ENCODE measurements at places on chromosomes 11 and 22.

- DNase-seq: no peak
Observed at GRCh38 chr22:17853073-17853472, 78.8 kb upstream of the BID start.

- no peak for DNase-seq
Observed at GRCh38 chr22:35191412-35191811, 65.9 kb upstream of the HMGXB4 start.

DNA sequence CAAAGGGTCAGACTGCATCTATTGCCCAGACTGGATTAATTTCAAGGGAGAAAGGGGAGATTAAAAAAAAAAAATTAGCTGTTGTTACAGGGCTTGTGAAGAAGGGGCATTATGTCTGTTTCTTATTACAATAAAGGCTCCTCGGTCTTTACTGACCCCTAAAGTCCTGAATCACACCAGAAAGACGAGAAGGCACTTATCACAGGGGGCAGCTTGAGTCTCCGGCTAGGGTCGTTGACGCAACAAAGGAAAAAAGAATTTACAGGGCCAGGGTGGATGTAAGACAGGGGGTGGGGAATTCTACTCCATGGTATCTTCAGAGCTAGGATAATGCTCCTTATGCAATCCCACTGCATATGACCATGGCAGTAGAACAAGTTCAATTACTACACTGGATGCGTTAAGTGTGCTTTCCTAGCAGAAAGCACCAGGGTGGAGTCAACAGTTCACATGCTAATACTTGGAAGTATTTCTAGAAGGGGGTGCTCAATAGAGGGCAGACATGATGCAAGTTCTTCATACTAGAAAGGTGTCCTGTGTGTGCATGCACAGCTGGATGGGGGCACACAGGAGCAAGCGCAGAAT, 16.5 kb downstream of the DDX17 start:
- DNase-seq: no peak

DNA sequence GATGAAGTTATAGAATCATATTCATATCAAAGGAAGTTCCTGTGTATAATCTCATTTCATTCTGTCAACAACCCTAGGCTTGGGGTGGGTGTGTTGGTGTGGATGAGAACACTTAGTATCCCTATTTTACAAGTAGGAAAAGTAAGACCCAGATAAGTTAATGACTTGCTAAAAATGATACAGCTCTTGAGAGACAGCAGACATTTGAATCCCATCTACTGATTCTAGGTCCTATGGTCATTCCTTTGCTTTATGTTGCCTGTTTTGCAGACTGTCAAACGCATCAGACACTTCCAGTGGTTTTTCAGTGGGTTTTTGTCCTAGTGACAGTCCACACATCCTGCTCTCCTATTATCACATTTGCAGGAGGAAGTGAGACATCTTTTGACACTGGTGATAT, 153.1 kb downstream of the TEAD1 start:
- DNase-seq: no peak

DNA sequence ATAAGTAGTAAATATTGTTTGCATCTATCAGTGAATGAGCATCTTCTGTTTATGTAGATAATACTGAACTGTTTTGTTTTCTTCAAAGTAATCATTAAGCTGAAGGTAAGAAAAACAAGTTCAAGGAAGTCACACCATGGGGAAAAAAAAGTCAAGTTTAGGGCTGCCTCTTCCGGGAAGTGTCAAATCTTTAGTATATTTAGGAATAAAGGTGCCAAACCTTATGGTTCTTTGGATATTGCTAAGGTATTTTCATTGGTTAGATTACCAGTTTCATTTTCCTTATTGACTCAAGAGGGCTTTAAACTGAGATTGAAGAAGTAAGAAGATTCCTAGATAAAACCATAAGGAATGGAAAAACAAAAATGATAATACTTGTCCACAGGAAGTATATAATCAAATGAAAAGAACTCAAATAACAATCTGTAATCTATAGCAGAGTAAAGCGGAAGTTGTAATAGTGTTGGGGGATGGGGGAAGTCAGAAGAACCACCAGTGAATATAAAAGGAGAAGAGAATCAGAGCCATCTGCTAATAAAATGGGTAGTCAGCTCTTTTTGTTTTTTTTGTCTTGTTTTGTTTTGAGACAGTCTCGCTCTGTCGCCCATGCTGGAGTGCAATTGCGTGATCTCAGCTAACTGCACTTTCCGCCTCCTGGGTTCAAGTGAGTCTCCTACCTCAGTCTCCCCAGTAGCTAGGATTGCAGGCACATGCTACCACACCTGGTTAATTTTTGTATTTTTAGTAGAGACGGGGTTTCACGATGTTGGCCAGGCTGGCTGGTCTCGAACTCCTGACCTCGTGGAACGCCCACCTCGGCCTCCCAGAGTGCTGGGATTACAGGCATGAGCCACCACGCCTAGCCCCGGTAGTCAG, 2.3 kb downstream of the ATM start:
- no peak for DNase-seq

- DNase-seq: no peak
Observed at GRCh38 chr11:7648264-7648663, 25.0 kb downstream of the CYB5R2 start.

DNA sequence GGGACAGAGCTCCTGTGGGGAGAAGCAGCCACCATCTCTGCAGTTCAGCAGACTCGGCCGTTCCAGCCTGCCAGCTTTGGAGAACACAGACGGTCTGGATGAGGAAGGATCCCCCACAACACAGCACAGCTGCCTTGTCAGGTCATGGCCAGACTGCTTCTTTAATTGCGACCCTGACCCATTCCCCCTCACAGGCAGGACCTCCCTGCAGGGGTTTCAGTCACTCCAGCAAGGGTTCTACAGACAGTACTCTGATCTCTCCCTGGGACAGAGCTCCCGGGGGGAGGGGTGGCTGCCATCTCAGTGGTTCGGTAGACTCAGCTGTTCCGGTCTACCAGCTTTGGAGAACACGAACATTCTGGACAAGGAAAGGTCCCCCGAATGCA, 173.5 kb downstream of the TTC28 start:
- DNase-seq: no peak

GRCh38 chr11:126525216-126525615, 169.7 kb downstream of the ST3GAL4 start:
- DNase-seq: no peak

DNA sequence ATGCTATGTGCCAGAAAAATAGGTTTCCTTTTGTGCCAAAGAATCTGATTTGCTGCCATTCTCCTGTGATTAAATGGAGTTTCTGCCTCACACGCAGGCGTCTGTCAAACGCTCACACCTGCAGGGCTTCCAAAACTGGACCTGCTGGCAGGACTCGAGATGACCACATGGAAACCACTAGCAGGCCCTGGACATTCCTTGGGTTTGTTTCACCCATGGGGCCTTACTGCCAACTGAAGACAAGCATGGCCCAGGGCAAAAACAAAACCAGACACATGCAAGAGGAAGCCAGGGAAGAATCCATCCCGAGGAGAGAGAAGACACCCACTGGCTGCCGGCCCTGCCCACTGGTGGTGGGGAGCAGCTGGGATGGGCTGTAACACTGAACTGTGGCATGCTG, 55.9 kb upstream of the MN1 start:
- DNase-seq: no peak

DNA sequence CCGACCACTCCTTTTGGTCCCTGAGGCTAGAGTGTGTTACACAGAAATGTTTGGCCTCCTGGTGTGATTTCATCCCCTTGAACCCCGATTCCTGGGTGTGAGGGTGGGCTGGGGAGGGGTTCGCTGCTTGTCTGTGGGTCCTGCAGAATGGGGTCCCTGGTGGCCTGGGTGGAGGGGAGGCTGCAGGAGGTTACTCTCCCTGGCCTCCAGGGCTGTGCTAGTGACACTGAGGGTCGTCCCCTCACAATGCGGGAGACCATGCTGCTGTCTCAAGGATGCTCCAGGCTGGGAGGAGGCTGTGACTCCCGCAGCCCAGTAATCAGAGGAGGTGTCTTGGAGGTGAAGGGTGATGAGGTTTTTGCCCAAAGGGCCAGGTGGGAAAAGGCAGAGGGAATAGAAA, 17.0 kb upstream of the OMP start:
- DNase-seq: no peak

DNA sequence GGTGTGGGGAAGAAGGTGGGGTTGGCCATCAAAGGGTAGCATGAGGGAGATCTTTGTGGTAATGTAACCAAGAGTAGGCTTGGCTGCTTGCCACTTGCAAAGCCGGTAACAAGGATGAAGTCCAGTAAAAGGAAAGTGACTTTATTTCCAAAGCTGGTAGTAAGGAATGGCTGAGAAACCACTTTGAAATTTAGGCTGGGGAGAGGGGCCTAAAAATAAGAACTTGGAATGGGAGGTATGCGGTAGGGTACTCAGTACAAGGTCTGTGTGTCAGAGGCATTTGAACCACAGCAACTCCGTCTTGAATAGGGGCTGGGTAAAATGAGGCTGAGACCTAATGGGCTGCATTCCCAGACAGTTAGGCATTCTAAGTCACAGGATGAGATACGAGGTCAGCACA, 216.0 kb upstream of the ISX start:
- no peak for DNase-seq

DNA sequence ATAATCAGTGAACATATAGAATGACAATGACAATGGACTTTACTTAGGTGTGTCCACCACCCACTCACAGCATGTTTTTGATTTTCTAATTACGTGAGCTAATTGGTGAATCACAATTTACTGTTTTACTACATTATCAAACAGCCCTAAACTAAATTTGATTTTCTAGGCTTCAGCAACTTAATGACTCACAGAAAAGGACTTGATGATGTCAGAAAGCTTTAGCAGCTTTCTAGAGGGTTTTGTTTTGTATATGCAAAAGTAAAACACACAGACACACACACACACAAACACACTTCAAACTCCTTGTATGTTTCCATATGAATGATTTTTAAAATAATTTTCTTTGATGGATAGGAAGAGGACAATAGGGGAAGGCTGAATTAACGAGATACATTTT, 878.6 kb upstream of the CCDC90B start:
- DNase-seq: no peak

DNA sequence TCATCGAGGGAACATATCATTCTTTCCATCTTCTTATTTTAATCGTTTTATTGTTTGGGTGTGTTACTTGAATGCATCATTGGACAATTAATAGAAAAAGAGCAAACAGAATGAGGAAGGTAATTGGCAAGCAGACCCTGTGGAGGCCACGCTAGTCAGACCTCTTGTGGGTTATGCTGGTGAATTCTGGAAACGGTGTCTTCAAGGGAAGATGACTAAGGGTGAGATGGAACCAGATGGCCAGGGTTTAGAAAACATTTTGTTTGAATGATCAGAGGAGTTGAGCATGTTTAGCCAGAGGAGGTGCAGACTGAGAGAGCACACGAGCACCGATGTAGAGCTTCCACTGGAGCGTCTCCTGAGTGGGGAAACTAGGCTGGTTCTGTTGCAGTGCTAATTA, 8.5 kb downstream of the ST14 start:
- DNase-seq: no peak

GRCh38 chr11:31780480-31780971, 30.6 kb downstream of the PAX6 start:
- DNase-seq: no peak

DNA sequence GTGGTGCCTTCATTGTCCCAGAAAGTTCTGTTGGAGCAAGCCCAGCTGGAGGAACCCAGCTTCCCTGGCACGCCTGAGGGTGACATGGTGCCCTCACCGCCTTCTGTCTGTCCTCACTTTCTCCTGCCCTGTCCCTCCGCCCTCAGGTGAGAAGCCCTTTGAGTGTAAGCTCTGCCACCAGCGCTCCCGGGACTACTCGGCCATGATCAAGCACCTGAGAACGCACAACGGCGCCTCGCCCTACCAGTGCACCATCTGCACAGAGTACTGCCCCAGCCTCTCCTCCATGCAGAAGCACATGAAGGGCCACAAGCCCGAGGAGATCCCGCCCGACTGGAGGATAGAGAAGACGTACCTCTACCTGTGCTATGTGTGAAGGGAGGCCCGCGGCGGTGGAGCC, 46.0 kb upstream of the NNMT start:
- no peak for DNase-seq

DNA sequence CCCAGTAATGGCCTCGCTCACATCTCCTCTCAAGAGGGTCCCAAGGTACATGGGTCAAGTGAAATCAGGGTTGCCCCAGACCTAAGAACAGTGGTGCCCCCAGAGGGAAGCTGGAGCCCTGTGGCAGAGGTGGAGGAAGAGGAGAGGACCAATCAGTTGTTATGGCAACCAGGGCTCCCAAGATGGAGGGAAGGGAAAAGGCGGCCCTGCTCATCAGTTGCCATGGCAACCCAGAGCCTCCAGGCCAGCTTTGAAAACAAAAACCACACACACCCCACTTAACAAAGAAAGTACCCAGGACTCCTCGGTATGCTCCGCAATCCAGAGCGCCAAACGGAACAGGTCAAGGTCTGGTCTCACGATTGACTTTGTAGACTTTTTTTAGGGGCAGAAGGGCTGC, 53.5 kb upstream of the SLC35C1 start:
- DNase-seq: no peak

DNA sequence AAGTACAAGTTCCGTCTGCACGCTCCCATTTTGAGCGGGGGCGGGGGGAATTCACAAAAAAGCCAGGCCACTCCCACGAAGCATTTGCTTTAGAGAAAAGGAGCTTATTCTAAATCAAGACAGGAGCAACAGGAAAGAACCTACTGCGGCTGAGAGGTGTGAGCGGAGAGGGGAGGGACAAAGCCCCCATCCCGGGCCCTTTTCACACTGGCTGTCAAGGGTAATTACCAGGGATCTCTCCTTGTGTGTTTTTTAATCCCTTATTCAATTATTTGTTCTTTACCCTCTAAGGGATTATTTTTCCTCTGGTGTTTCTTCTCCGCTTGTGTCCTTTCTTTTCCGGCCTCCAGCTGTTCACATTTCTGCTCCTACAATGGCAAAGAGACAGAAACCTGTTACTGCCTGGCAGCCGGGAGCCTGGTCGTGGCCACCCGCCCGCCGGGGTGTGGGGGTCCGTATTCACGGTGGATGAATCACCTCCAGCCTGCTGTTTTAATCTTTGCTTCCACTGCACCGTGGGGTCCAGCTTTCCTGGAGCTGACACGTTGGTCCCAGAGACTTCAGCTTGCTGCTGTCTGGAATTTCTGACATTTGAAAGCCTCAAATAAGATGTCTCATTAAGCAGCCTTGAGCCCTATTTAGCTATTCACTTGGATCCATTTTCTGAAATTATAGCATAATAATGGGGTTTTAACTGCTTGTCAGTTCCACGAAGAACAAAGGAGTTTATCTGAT, 61.4 kb upstream of the FADD start:
- DNase-seq: no peak

GRCh38 chr11:71446942-71447688, 1.1 kb downstream of the DHCR7 start:
- DNase-seq: no peak

- no peak for DNase-seq
Observed at GRCh38 chr11:32065865-32066629, 24.8 kb upstream of the RCN1 start.
